GM06990 (cell line): ENCODE measurements at places on chromosomes 6 and 20.
A peak's percentile ranks its signal among the peaks of the same experiment; 100 is the strongest.

DNA sequence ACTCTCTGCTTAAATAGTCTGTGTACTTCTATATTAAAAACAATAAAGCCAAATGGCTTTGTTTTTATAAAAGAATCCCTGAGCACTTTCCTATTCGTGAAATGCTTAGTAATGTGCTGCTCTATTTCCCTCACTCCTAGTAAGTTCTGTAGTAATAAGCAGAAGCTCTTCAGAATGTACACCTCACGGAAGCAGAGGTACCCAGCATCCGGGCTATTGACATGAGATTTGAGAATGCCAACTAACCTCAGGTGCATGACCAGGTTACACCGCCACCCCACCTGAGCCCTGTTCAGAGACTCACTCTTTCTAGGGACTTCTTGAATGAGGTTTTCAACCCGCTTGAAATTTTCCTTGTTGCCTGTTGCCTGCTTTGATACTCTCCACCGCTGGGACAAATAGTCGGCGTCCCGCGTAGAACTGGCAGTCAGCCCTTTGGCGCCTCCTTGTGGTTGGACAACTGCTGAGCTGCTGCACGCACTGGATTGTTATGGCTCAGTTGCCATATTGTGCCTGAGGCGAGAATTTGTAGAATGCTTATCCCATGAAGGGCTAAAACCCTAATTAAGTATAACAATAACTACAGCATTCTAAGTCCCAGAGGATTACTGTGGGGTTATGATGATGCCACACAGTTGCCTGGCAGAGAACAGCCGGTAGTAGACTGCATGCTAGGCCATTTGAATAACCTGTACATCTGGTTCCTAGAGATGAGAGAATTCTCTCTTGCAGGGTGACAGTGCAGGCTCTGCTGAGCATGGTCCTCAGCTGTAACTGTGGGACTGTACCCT is 95.4 kb downstream of the KHDC1L start:
- DNase-seq, result peak; percentile 42

DNA sequence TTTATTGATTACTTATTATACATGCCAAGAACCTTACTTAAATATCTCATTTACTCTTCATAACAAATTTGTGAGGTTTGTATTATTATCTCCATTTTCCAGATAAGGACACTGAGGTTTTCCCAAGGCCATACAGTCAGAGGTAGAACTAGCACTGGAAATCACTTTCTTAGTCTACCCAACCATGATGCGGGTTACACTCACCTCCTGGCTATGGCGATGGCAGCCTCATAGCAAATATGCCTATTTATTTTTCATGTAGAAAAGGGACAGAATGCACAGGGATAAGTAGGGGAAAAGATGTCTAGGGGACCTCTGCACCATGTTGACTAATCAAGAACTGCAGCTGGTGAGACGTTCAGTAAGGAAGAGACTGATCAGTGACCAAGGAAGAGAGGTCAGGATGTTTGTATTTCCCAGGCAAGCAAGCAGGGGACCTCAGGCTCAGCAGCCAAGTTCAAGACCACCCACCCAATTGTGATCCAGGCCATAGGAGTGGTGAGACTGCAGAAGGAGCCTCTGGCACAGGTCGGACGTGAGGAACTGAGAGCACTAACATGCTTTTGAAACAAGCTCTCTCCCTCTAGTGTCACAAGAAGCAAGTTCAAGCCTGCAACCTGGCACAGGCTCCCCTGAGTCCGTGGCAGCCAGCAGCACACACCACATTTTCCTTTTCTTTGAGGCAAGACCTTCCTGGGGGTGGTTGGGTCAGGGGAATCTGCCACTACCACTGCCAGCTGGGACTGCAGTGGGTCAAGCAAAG is 97.8 kb downstream of the GMPR start:
- no peak for DNase-seq

GRCh38 chr20:638579-638978 is 14.4 kb downstream of the SRXN1 start:
- DNase-seq, result no peak

GRCh38 chr6:16318953-16319720 is 80.8 kb downstream of the GMPR start:
- no peak for DNase-seq

DNA sequence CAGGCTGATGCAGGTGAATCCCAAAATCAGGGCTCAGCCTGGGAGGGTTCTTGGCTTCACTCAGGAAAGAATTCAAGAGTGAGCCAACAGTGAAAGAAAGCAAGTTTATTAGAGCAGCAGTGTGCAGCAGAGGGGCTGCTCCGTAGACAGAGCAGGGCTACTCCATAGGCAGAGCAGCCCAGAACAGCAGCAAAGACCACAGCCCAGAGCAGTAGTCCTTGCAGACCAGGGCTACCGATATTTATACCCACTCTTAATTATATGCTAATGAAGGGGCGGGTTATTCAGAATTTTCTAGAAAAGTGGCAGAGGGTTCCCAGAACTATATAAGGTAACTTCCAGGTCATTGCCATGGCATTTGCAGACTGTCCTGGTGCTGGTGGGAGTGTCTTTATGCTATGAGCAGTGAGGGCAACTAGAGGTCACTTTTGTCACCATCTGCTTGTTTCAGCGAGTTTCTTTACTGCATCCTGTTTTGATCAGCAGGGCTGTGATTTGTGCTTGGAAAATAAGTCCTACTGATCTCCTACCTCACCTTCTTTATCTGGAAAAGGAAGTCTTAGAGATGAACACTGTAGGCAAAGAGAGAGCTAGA is 39.8 kb upstream of the PTPN1 start:
- DNase-seq, result no peak

DNA sequence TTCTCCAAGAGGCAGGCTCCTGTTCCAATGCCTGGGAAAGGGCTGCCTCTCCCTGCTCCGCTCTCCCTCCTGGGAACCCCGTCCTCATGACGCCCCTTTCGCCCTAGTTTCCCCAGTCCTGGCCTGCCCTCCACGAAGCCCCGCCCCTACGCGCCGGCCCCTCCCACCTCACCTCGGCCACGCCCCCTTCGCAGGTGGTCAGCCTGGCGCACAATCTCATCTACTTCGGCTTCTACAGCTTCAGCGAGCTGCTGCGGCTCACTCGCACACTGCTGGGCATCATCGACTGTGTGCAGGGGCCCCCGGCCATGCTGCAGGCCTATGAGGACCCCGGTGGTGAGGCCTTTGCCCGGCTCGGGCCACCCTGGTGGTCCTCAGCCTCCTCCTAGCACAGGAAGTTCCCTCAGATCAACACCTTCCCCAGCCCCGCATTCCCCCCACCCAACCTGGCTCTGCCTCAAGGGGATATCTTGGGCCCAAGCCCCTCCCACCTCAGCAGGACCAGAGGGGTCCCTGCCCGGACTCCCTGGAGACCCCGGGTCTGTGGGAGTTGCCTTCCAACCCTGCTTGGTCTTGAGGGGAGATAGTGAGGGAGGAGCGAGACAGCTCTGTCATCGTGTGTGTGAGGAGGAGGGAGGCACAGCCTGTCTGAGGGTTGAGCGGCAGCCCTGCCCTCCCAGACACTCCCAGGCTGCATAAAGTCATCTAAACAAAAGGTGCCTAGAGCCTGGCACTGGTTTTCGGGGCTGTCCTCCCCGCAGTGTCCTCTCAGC is 40.3 kb downstream of the UQCC2 start:
- DNase-seq, result no peak

DNA sequence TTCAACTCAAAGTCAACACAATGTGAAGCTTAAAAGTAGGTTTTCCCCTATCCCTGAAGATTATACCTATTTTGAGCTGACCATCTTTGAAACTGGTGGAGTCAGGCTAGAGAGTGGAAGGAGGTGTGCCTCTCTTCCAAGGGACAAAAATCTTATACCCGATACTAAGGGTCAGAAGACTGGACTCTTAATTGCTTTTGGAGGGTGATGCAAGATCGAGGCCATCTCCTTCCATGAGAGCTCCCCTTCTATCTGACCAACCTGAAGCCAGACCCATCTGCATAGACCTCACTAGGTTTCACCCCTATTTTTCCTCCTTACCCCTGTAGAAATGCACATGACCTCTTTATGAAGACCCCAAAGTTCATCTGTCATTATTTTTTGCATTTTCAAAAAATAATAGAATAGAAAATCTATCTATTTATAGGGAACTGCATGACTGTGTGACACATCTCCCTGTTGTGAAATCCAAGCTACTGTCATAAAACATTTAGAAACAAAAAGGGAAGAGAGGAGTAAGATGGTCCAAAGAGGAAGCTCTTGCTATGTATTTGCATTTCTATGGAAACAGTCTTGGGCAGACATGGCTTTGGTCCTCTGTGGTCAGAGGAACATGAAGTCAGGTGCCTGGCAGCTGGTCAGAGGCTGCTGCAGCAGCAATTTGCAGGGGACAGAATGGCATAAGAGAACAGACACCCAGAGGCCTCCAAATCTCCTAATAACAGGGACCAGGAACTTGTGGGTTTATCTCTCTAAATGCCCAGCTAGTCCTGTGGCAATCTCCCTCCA is 349.2 kb downstream of the MAFB start:
- no peak for DNase-seq

- no peak for DNase-seq
Observed at GRCh38 chr6:36774331-36774730, 64.9 kb downstream of the CPNE5 start.

DNA sequence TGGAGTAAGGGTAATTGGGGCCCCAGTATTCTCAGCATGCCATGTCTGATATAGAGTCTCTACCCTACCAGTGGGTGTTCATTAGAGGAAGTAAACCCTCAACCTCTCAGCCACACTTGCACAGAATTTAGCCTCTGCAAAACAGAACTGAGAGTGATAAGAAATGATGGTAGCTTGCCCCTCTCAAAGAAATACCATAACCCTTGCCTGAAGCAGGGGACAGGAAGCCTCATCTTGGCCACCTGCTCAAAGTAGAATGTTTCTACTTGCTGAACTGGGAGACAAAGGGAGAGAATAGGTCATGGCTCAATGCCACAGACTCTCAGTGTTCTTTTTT is 33.7 kb downstream of the SPTLC3 start:
- DNase-seq, result no peak

GRCh38 chr6:118297821-118298220 is 250.3 kb upstream of the PLN start:
- DNase-seq, result no peak

DNA sequence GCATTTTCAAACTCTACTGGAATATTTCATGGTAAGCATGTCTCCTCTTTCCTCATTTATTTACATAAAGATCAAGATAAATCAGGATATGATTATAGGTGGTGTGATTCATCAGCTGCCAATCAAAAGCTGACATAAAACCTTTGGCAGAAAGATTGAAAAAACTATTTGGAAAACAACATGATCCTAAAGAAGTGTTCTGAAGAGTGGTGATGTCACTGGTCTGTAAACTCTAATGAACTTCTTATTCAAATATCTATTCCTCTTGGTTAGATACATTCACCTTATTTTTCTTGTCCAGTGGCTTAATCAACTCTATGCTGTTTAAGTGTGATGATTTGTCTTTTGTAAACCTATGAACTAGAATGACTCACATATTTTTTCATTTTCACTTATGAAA is 535.5 kb upstream of the CITED2 start:
- DNase-seq, result no peak

DNA sequence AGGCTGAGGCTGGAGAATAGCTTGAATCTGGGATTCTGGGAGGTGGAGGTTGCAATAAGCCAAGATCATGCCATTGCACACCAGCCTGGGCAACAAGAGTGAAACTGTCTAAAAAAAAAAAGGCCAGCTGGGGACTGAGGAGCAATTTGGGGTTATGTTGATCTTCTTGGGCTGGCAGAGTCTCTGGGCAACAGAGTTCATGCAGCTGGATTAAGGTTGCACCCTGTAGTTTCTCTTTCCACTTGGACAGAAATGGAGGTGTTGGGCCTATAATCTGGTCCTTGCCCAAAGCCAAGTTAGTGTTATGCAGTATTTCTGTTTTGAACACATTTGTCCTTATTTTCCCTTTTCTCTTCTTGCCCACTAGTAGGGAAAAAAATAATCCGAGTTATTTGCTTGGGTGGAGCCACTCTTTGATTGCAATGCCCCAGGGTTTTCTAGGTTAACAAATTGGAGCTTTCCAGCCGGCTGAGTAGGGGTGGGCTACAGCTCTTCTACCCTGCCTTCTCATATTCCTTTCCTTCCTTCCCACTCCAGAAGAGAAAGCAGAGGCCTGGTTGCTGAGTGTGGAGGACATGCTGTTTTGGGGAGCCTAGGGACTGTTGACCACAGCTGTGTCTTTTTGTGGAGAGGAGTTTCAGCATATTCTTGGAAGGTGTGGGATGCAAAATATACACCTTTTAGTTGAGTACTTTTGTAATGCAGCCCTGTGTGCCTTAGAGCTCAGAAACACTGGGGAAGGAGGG is 213.9 kb downstream of the SOX4 start:
- no peak for DNase-seq

GRCh38 chr20:58168843-58169242 is 59.6 kb downstream of the ANKRD60 start:
- DNase-seq, result no peak

- DNase-seq, result no peak
Observed at GRCh38 chr20:9078826-9079731, 10.2 kb downstream of the PLCB4 start.

DNA sequence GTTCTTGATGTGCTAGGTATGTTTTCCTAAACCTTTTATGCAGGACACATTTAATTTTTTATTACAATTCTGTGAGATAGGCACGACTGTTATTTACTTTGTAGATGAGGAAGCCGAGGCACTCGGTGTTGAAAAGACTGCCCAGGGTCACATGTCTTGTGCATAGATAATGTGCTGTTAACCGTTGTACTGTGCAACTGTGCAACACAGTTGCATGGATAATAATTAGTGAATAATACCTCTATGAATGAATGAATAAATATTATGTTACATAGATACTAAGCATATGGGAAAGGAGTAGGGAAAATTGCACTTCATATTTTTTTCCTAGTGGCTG is 60.3 kb upstream of the DEK start:
- DNase-seq, result no peak

DNA sequence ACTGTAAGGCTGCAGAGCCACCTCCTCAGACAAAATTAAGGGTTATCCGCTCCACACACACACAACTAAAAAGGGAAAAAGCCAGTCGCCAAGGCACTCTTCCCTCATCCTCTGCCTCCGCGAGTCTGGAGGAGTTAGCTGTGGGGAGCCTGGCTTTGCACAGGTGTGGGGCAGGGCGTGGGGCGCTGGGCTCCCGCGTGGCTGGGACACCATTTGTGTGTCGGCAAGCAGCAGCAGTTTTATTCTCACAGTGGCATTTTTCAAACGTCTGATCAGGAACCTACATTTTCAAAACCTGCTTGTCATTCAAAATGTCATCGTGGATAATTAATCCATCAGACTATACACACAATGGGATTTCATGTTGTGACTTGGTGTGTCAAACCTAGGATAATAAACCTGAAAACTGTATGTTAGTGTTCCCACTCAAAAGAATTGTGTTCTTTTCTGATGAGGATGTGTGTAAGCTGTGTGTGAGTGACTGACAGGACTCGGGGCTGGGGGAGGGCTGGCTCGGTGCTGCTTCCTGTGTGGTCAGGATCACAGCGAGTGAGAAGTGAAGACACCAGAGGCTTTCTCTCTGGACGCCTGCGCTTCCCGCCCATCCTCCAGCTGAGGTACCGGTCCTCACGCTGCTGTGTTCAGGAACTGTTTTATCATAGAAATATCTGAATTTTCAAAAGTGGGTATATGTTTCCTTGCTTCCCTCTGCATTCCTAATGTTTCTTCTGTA is 83.1 kb downstream of the IRF4 start:
- DNase-seq, result peak; percentile 70
